Heart right ventricle (tissue), 16 donors: ENCODE measurements at places on chromosomes 1 and 21. TPM values are rescaled to one million over a fixed set of nuclear protein-coding genes. Genes with fewer than 3 reads are reported as not detected.

PLPPR5 gene
- not detected for total RNA-seq

SPTA1 gene
- total RNA-seq = 1.2 TPM

RPAP2 gene
- 23.2 TPM for total RNA-seq

KRTAP21-2 gene
- total RNA-seq = not detected

KRTAP19-1 gene
- not detected for total RNA-seq

LRRC3 gene
- 2.8 TPM for total RNA-seq

RBM8A gene
- 90.5 TPM for total RNA-seq

PRKCZ gene
- 15.5 TPM for total RNA-seq

DNA sequence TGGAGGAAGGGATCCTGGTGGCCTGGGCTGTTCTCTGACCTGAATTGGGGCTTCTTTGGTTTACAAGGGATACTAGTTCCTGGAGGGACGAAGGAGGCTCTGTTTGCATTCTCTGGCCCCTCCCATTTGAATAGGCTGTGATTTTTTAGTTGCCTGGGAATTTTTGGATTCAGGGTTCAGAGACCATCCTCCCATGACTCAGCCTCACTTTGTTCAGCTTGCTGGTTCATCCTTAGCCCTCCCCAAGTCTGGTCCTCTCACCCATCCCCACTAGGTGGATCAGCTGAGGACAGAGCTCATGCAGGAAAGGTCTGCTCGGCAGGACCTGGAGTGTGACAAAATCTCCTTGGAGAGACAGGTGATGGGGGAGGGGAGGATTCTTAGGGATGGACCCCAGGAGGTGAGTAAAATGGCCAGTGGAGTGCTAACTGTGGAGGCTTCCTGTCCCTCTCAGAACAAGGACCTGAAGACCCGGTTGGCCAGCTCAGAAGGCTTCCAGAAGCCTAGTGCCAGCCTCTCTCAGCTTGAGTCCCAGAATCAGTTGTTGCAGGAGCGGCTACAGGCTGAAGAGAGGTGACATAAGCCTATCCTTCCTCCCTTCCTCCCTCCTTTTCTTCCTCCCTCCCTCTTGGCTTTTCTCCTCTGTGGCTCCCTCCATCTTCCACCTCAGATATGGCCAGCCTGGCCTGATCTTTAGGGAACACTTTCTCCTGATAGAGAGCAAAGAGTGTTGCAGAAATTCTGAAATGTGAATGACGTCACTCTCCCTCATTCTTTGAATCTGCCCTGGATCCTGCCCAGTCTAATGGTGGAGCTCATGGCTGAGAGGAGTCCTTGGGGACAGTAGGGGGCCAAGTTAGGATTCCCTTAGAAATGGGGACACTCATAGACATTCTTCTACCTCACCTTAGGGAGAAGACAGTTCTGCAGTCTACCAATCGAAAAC is 4.5 kb upstream of the TUFT1 start:
- no peak for DNase-seq

DNA sequence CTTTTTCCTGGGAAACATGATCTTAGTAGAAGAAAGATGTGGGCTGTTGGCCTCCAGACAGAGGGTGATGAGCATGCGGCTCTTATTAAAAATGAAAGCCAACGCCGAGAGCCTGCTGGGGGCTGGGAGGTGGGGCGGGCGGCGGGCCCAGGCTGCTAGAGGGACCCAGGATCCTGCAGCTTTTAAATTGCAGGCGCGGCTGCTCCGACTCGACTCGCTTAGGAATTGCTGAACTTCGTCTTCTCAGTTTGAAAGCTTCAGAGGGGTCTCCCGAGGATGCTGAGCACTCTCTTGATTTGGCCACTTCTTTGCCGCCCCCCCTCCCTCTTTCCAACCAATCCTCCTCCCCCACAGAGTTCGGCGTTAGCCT is 1.2 kb downstream of the AGPAT3 start:
- peak; percentile 55 for DNase-seq

- DNase-seq = no peak
These were observed 20.6 kb downstream of the PYHIN1 start for GRCh38 chr1:158951956-158952355.

DNA sequence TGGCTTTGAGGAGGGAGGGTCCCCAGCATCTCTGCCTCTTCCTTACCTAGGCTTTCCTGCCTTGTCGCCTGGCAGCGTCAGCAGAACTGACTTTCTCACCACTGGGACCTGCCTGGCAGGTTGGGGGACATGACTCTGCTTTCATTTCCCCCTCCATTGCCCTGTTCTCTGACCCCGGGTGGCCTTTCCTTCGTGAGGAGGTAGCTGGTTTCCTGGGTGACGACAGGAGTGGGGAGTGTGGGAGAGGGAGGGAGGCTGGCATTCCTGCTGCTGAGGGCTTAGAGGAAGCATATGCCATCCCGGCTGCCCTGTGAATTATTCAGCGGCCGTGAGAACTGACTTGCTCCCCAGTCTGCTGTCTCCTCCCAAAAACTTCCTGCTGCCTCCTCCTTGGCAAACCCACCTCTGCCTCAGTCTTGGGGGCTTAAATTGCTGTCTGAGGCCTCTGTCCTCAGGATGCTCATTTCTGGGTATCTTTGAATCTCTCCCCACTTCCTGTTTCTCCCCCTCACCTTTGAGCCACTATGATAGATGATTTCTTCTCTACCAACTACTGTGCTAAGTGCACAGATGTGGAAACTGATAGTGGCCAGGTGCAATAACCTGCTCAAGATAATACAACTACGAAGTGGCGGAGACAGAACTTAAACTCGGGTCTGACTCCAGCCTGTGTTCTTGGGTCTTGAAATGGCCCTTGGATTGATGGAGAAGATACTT is 182.0 kb upstream of the CSF3R start:
- DNase-seq = no peak

DNA sequence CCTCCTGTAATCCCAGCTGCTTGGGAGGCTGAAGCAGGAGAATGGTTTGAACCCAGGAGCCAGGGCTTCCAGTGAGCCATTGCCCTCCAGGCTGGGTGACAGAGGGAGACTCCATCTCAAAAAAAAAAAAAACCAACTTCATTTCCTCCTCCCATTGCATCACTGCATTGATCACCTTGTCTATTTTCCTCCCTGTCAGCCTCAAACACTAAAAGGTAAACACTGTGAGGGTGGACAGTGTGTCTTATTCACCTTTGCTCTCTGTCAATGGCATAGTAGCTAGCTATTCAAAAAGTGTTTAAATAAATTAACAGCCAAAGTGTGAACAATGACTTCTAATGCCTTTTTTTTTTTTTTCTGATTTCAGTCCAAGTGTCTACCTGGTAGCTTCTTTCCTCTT is 13.4 kb upstream of the DESI2 start:
- DNase-seq = no peak

GRCh38 chr1:25677193-25677773 is 60.7 kb downstream of the MAN1C1 start:
- no peak for DNase-seq

GRCh38 chr1:206002871-206003801 is at the start of gene RAB7B:
RAB7B (minus strand) TSS chr1:206003395; CDS start chr1:205994135, 9,260 bp downstream.
- peak; percentile 47 for DNase-seq

DNA sequence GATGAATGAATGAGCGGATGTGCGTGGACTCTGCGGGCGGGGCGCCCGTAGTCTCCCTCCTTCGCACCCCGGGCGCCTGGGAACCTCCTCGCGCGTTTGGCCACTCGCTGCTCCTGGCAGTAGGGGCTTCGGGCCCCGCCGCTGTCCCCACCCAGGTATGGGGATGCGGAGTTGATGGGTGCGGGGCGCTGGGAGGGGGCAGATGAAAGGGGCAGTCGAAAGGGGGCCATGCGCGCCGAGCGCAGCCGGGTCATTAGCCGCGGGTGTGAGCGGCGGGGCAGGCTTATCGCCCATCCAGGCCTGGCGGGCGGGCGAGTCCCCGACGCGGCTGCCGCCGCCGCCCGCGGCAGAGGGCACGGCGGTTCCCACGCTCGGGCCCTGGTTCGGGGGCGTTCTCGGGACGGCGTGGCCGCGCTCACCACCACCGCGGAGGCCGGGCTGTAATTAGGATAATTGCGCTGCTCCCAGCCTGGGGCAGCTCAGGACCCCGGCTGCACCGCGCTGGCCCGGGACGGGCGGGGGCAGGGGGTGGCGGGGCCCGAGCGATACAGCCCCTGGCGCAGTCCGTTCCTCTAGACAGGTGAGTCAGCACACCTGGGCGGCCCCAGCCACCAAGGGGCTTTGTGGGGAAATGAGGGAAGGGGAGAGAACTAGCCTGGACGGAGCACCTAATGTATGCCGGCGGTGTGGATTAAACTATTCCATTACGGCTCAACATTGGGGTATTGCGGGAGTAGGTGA is 22.1 kb upstream of the CITED4 start:
- no peak for DNase-seq

- DNase-seq = no peak
These were observed 25.5 kb downstream of the ZC3H11B start for GRCh38 chr1:219587401-219587800.

DNA sequence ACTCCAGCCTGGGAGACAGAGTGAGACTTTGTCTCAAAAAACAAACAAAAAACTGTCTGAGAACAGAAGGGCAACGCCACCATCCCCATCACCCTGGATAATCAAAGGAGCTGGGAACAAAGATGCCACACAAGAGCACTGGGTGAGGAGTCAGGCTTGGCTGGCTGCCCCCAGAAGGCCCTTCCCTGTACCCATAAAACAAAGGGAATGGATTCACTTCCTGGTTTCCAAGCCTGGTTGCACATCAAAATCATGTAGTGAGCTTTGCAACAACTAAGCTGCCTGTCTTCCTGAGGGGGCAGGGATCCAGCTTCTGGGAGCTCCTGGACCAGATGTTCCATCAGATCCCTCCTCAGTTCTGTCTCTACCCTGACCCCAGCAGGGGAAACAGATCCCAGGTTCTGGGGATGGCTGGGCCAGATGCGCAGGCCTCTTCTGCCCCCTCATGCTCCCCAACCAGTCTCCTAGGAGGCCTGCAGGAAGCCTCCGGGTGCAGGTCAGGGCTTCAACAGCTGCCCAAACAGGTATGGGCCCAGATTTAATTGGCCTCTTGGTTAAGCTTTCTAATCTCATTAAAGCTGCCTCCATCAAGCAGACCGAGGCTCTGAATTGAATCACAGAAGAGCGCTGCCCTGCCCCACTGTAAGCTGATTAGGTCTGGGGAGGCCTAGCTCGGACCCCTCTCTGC is 97.8 kb downstream of the MRPL37 start:
- DNase-seq = no peak

- no peak for DNase-seq
These were observed 29.3 kb downstream of the RRP1 start for GRCh38 chr21:43818685-43819084.

GRCh38 chr1:181133441-181133951 is 45.0 kb downstream of the IER5 start:
- DNase-seq = no peak

DNA sequence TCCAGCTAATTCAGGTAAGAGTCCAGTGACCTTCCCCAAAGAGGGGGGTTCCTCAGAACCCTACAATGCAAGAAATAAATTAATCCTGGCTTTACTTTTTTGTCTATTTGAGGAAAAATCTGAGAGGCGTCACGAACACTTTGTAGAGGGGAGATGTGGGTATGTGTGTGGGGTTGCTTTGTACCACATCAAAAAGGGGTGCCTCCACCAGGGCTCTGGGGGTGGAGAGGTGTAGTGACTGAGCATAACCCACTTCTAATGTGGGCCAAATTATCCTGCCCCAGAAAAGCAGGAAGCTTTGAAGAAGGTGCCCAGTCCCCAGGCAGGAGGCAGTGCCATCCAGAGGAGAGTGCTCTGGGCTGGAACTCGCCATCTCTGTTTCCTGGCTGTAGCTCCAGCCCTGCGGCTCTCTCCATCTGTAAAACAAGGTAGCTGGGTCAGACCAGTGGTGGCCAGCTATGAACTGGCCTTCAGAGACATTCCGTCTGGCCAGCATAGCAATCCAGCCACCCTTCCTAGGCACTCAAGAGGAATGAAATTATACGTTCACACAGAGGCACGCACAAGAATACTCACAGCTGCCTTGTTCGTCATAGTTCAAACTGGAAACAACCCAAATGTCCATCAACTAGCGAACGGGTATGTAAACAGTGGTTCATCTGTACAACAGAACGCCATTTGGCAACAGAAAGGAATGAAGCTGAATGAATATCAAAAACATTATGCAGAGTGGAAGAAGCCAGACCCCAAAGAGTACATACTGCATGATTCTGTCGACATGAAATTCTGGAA is 45.4 kb upstream of the TNFRSF1B start:
- DNase-seq = no peak

GRCh38 chr1:185376840-185377635 is 60.0 kb upstream of the IVNS1ABP start:
- no peak for DNase-seq

DNA sequence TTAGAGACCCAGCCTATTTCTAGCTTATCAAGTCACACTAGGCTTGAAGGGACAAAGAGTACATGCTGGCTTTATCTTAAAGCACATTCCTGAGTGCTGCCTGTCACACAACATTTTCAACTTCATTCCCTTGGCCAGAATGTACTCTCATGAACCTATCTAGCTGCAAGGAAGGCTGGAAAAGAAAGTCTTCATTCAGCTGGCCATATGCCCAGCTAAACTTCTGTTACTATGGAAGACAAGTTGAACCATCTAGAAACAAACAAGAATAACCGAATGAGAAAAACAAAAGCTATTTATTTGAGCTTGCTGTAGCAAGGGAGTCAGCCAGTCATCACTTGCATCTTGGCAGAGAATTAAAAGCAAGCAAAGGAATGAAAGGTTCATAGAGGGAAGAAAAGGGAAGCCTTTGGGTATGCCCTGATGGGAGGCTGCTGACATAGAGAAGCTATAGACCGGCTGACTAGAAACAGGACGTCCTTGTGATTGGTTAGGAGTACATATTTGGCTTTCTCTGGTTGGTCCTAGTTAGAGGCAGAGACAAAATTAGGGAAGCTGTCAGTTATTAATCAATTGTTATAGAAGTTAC is 108.4 kb downstream of the NEK7 start:
- peak; percentile 65 for DNase-seq

- DNase-seq = no peak
These were observed 18.8 kb downstream of the TNFRSF25 start for GRCh38 chr1:6447016-6447817.

- DNase-seq = no peak
These were observed 300.3 kb downstream of the ASTN1 start for GRCh38 chr1:176864211-176864610.

- DNase-seq = peak; percentile 44
These were observed 553.6 kb downstream of the NUF2 start for GRCh38 chr1:163875200-163875926.

DNA sequence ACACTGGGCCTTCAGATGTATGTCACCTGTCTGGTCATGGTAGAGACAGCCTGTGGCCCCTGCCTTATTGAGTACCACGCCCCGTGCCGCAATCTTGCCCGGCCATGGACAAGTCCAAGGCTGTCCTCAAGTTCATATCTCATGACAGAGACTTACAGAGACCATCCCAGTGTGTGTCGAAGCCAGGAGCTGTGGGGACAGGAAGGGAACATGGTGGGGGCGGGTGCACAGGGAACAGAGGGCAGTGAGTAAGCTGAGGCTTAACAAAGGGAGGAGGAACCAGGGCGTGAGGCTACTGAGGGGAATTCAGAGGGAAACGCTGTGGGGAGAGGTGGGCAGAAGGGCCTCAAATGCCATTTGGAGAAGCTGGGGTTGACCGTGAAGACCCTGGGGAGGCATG is 75.8 kb downstream of the ALPL start:
- DNase-seq = no peak
